ENCODE measurements at places on chromosomes 1 and 21. TPM values are rescaled to one million over a fixed set of nuclear protein-coding genes. Genes with fewer than 3 reads are reported as not detected.

- peaks cover 12% of the 10 kb centered on the region for H3K4me1 ChIP-seq
- DNase-seq = no peak
- no peaks in the 10 kb centered on the region for H3K27me3 ChIP-seq
- H3K4me3 ChIP-seq = no peak overlapping the region
- peak overlapping the region; percentile 47 for H3K27ac ChIP-seq
- no peaks in the 10 kb centered on the region for H3K36me3 ChIP-seq
These were observed 3.5 kb upstream of the OR10J4 start for GRCh38 chr1:159428536-159428935.

- peak overlapping the region; percentile 97 for H3K27ac ChIP-seq
- H3K4me3 ChIP-seq = no peak overlapping the region
- no peaks in the 10 kb centered on the region for H3K36me3 ChIP-seq
- H3K4me1 ChIP-seq = peaks cover 46% of the 10 kb centered on the region
- no peaks in the 10 kb centered on the region for H3K27me3 ChIP-seq
These were observed 42.0 kb downstream of the PRRX1 start for GRCh38 chr1:170705981-170706380.

GRCh38 chr1:179047636-179047997 is 21.9 kb downstream of the FAM20B start:
- H3K27ac ChIP-seq = no peak overlapping the region
- H3K4me3 ChIP-seq = no peak overlapping the region
- no peaks in the 10 kb centered on the region for H3K27me3 ChIP-seq

DNA sequence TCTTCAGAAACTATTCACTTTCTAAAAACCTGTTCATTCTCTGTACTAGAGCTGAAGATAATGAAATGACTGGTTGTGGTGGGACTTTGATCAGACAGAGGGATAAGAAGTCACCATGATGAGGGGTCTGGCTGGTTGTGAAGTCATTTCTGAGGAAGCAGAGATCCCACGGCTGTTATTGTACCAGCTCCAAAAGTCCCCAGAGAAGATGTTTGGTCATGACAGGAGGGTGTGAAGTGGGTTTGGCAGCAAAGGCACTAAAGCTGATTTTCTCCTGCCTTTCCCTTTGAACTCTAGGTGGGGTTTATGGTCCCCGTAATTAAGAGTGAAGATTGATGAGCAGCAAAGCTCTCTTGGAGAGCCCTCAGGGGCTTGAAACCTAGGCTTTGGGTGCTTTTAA is 103.1 kb upstream of the CACHD1 start:
- no peaks in the 10 kb centered on the region for H3K4me1 ChIP-seq
- DNase-seq = no peak

- DNase-seq = peak; percentile 31
- H3K27ac ChIP-seq = no peak overlapping the region
- H3K4me3 ChIP-seq = no peak overlapping the region
- peaks cover 5% of the 10 kb centered on the region for H3K4me1 ChIP-seq
- H3K27me3 ChIP-seq = peaks cover 2% of the 10 kb centered on the region
These were observed 11.4 kb upstream of the B3GALT5 start for GRCh38 chr21:39601187-39601928.

GRCh38 chr1:106344494-106344893 is 712.0 kb upstream of the PRMT6 start:
- no peaks in the 10 kb centered on the region for H3K36me3 ChIP-seq
- no peak overlapping the region for H3K27ac ChIP-seq
- H3K4me3 ChIP-seq = no peak overlapping the region
- DNase-seq = no peak
- H3K27me3 ChIP-seq = no peaks in the 10 kb centered on the region
- H3K4me1 ChIP-seq = no peaks in the 10 kb centered on the region

DNA sequence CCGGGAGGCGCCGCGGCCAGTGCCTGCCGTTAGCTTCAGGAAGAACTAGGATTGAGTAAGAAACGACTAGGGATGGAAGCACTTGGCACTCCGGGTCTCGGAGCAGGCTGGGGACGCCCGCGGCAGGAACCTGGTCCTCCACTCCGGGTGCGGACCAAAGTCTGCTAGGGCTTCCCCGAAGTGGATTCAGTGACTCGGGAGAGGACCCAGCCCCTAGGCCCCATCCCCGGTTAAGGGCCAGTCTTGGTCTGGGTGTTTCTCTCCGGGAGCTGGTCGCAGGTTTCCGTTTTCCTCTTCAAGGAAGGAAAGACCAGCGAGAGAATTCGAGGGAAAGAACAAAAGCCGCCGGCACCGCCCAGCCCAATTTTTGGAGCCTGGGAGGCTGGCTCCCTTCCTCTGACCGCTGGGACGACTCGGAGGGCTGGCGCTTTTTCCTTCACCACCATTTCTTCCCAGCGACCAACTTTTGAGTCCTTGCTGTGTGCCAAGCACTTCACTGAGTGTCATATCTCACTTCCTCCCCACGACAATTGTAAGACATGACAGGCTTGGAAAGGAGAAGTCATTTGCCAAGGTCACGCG is 16.8 kb upstream of the STMN1 start:
- H3K4me1 ChIP-seq = peaks cover 18% of the 10 kb centered on the region
- no peaks in the 10 kb centered on the region for H3K36me3 ChIP-seq
- peak overlapping the region; percentile 57 for H3K4me3 ChIP-seq
- H3K27me3 ChIP-seq = peaks cover 5% of the 10 kb centered on the region

- DNase-seq = no peak
- no peaks in the 10 kb centered on the region for H3K4me1 ChIP-seq
- no peaks in the 10 kb centered on the region for H3K36me3 ChIP-seq
These were observed 12.9 kb upstream of the SLAMF7 start for GRCh38 chr1:160726114-160726497.

- H3K27ac ChIP-seq = no peak overlapping the region
- no peak for DNase-seq
- no peaks in the 10 kb centered on the region for H3K36me3 ChIP-seq
These were observed 268.7 kb downstream of the OLFM3 start for GRCh38 chr1:101728029-101728428.

- no peaks in the 10 kb centered on the region for H3K36me3 ChIP-seq
- no peak overlapping the region for H3K4me3 ChIP-seq
These were observed 59.2 kb downstream of the MT1HL1 start for GRCh38 chr1:236945002-236945401.

GRCh38 chr1:214658785-214659184 is 55.8 kb downstream of the CENPF start:
- H3K4me1 ChIP-seq = no peaks in the 10 kb centered on the region
- peaks cover 20% of the 10 kb centered on the region for H3K36me3 ChIP-seq
- H3K27me3 ChIP-seq = no peaks in the 10 kb centered on the region
- no peak overlapping the region for H3K27ac ChIP-seq

- no peaks in the 10 kb centered on the region for H3K27me3 ChIP-seq
- DNase-seq = peak; percentile 86
- peaks cover 28% of the 10 kb centered on the region for H3K4me1 ChIP-seq
- peak overlapping the region; percentile 44 for H3K27ac ChIP-seq
These were observed 74.2 kb downstream of the SIM2 start for GRCh38 chr21:36773117-36773516.

- DNase-seq = no peak
- no peak overlapping the region for H3K27ac ChIP-seq
- H3K27me3 ChIP-seq = no peaks in the 10 kb centered on the region
- H3K4me3 ChIP-seq = no peak overlapping the region
- peaks cover 6% of the 10 kb centered on the region for H3K4me1 ChIP-seq
These were observed 110.7 kb downstream of the LAMC2 start for GRCh38 chr1:183296782-183297181.

- no peaks in the 10 kb centered on the region for H3K27me3 ChIP-seq
- H3K36me3 ChIP-seq = no peaks in the 10 kb centered on the region
- no peaks in the 10 kb centered on the region for H3K4me1 ChIP-seq
These were observed 333.3 kb downstream of the MRPL39 start for GRCh38 chr21:25273959-25274358.

DNA sequence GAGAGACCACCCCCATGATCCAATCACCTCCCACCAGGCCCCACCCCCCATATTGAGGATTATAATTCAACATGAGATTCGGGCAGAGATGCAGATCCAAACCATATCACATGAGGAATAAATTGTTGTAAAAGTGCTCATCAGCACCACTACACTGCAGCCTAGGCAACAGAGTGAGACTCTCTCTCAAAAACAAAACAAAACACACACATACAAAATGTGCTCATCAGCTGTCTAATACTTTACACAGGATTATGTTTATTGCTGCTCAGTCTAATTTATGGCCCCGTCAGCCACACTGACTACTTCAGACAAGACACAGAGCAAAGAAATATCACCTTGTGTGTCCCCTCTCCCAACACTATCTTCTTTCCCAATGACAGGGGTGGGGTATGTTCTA is 72.9 kb upstream of the PPM1J start:
- no peak overlapping the region for H3K27ac ChIP-seq
- no peak overlapping the region for H3K4me3 ChIP-seq
- H3K4me1 ChIP-seq = peaks cover 11% of the 10 kb centered on the region
- no peaks in the 10 kb centered on the region for H3K36me3 ChIP-seq

DNA sequence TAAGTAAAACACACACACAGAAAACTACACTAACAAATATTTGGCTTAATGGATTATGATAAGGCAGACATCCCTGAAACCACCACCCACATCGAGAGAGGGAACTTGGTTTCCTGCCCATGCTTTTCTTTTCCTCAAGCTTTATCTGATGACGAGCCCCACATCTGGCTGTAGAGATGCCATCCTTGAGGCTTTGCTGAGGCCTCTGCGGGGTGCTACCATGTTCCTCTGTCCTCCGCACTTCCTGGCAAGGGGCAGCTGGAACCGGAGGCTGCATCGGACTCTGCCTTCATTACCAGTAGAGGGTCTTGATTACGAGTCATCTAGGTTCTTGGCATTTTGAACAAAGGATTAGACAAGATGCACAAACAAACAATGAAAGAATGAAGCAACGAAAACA is 21.7 kb upstream of the C1orf174 start:
- no peaks in the 10 kb centered on the region for H3K4me1 ChIP-seq
- H3K27me3 ChIP-seq = no peaks in the 10 kb centered on the region
- H3K4me3 ChIP-seq = no peak overlapping the region

DNA sequence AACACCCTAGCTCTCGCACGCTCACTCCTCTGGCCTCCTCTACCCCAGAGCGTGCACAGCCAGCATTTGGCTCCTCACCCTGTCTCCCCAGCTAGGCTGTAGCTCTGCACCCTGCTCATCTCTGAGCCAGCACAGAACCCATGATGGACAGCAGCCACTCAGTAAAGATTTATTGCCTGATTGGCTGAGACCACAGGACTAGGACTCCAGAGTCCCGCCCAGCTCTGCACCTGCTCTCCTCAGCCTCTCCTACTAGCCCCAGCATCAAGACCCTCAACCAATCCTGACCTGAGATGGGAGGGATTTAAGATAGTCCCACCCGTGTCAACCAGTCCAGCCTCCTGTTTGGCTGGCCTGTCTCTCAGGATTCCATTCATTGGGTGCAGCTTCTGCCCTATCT is 9.3 kb downstream of the C1QB start:
- peaks cover 36% of the 10 kb centered on the region for H3K27me3 ChIP-seq
- H3K27ac ChIP-seq = no peak overlapping the region
- H3K4me3 ChIP-seq = no peak overlapping the region
- H3K36me3 ChIP-seq = no peaks in the 10 kb centered on the region
- no peak for DNase-seq

DNA sequence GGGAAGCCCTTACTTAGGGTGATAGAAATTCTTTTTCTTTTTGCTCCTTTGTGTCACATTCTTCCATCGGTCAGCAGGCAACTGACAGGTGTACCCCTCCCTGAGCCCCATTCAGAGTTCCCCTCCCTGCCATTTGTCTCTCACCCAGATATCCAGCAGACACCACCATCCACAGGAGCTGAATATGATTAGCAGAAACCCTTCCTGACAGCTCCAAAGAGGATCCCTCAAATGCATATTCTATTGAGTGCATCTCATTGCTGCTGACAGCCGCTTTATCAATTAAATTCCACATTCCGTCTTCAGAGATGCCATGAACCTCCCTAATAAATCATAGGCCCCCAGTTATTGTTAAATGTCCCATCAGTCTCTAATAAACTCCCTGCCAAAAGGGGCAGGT is 6.1 kb upstream of the DDX20 start:
- H3K4me3 ChIP-seq = no peak overlapping the region
- no peaks in the 10 kb centered on the region for H3K27me3 ChIP-seq
- no peaks in the 10 kb centered on the region for H3K36me3 ChIP-seq

DNA sequence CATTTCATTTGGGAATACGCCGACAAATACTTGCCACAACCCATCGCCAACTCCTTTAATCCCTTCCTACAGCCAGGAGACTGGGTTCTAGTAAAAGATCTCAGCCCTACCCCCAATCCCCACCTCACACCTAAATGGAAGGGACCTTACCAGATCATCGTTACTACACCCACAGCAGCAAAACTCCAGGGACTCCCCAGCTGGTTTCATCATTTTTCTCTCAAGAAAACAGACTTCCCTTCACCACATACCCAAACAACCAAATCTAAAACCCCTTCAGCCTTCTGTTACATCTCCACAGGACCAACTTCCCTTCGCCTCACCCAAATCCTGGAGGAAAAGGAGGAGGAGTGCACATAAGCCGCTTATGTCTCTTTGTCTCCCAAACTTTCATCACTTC is 23.7 kb upstream of the SLC2A5 start:
- DNase-seq = no peak
- no peaks in the 10 kb centered on the region for H3K4me1 ChIP-seq
- H3K36me3 ChIP-seq = no peaks in the 10 kb centered on the region
- no peak overlapping the region for H3K4me3 ChIP-seq
- H3K27ac ChIP-seq = no peak overlapping the region

DNA sequence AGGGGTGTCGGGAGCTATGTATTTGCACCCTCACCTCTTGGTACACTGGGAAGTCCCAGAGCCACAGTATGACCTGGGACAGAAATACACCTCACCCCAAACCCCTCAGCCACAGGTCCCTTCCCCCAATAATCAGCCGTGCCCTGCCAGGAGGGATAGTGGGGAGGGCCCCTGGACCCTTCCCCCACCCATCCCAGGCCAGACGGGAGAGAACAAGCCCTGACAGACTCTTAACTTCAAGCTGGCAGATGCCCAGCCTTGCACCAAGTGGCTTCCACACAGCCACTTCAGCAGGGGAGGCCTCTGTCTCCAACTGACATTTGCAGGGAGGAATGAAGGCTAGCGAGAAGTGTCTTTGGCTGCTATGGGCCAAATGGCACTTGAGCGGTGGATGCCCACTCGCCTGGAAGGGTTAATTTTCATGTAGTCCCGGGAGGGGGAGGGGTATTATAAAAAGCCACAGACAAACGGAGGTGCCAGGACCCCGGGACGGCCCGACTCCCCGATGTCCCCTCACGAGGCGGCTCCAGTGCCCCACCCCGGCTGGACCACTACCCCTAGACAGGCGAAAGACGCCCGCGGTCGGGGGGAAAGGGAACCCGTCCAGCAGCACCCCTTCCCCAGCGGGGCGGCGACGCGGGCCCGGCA is 495 bp downstream of the SYNC start:
- peaks cover 39% of the 10 kb centered on the region for H3K4me1 ChIP-seq
- peak overlapping the region; percentile 70 for H3K4me3 ChIP-seq
- no peaks in the 10 kb centered on the region for H3K27me3 ChIP-seq
- peaks cover 2% of the 10 kb centered on the region for H3K36me3 ChIP-seq

- no peak overlapping the region for H3K4me3 ChIP-seq
- DNase-seq = no peak
- H3K36me3 ChIP-seq = no peaks in the 10 kb centered on the region
- peaks cover 5% of the 10 kb centered on the region for H3K4me1 ChIP-seq
- no peak overlapping the region for H3K27ac ChIP-seq
These were observed 44.4 kb downstream of the COLGALT2 start for GRCh38 chr1:183993132-183993531.

Gene KANK4
- total RNA-seq = 14.5 TPM

Gene CD52
- not detected for total RNA-seq

Gene OR2L8
- not detected for total RNA-seq

Gene SIPA1L2
- 14.9 TPM for total RNA-seq

Gene TMCO1
- 135 TPM for total RNA-seq

Gene BSND
- not detected for total RNA-seq

Gene USP25
- total RNA-seq = 49.0 TPM

Gene MPL
- not detected for total RNA-seq

Data from astrocyte (in vitro differentiated cells and primary cell).